ENCODE measurements at places on chromosomes 7 and 10.

GRCh38 chr7:150735596-150736358 lies 1.4 kb upstream of the GIMAP5 start:
- no peak for DNase-seq

DNA sequence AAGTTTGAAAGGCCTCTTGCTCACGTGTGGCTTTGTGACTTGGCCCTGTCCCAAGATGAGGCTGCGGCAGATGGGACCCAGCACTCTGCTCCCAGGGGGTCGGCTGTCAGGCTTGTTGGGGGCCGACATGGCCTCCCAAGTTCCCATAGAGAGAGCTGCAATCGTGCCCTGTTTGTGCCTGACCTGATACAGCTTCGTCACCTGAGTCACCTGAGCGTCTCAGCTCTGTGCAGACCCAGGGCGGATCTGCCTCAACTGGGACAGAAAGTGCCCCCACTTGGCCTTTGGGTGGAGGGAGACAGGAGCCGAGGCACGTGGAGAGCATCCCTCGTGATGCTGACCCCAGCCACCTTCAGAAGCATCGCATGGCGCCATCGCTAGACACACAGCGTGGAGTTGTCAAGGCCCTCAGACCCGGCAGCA lies 21.7 kb downstream of the PAPOLB start:
- DNase-seq, result no peak

DNA sequence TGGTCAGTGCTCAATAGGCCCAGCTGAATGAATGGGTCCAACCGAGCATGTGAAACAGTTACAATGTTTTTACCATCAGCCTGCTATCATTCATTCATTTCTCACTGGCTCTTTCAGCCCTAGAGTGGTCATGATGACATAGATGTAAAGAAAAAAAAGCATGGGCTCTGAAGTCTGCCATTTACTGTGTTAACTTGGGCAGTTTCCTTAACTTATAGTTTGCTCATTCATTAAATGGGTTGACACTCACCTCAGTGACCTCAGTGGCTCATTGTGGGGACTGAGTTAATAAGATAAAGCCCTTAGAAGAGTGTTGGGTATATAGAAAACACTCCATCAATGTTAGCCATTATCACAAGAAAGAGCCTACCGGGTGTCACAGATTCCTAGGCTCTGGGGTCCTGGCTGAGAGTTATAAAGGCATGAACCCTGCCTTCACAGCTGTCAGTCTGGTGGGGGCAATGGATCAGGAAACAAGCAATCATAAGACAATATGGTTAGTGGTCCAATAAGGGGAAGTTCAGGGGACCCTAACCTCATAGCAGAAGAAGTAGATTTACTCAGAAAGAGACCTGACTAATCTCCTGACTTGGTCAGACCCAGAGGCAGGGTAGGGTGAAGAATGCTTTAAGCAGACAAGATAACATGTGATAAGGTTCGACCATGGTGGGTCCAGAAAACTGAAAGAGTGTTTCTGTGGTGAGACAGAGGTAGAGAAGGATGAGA lies 29.7 kb upstream of the GPAM start:
- no peak for DNase-seq

DNA sequence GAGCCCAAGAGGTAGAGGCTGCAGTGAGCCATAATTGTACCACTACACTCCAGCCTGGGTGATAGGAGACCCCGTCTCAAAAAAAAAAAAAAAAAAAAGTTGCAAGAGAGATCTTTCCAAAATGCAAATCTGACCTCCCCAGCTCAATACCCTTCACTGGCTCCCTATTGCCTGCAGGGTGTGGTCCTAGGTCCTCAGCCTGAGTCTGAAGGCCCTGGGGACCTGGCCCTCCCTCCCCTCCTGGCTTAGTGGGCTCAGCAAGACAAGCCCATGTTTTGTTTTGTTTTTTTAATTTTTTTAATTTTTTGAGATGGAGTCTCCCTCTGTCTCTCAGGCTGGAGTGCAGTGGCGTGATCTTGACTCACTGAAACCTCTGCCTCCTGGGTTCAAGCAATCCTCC lies 20.6 kb downstream of the SRRM3 start:
- DNase-seq, result no peak

DNA sequence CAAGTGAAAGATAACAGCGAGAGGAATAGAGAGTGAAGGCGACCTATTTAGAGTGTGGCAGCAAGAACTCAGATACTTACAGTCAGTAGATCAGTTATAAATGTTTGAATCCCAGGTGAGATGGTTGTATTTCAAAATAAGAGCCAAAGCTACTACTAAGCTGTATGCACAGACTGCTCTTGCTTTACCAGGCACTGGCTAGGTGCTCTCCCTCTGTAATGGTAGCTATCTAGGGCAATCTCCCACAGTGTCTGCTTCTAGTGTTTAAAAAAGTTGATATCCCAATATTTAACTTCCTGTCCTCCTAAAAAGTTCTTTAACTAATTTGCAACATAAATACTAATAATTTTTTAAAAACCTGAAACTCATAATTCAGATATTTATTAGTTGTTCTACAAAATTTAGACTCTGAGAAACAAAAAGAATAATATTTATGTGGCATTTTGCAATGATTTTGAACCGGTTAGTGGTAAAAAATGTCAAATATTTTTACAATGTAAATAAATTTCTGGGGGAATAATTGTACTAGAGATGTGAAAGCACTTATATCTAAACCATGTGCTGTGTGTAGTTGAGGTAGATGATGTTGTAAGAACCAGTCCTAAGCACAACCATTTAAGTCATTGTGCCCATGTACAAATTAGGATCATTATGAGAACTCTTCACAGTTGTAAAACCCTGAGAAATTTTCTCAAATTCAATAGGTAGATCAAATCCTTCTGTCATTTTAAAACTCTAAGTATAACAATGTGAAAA lies 349.3 kb upstream of the SEMA3D start:
- no peak for DNase-seq

GRCh38 chr10:125085258-125086054 lies 74.9 kb downstream of the CTBP2 start:
- DNase-seq, result peak; percentile 51

- peak; percentile 20 for DNase-seq
Observed at GRCh38 chr7:40808378-40808942, 673.7 kb downstream of the SUGCT start.

DNA sequence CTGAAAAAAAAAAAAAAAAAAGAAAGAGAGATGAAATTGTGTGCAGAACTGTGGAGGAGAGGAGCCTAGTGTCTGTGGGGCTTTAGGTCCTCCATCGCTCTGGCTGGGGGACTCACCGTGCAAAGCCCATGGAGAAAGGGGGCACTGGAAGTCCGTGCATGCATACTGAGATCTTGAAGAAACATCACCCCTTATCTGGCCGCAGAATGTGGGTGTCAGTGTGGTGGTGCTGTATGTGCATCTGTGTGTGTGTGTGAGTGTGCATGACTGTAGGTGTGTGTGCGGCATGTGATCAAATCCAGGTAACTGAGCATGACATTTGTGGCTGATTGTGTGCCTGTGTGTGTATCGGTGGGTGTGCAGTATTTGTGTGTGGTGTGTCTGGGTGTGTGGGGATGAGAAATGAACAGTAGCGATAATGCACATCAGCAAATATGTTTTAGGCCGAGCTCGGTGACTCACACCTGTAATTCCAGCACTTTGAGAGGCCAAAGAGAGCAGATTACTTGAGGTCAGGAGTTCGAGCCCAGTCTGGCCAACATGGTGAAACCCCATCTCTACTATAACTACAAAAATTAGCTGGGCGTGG lies 8.8 kb upstream of the CLDN3 start:
- DNase-seq, result no peak

DNA sequence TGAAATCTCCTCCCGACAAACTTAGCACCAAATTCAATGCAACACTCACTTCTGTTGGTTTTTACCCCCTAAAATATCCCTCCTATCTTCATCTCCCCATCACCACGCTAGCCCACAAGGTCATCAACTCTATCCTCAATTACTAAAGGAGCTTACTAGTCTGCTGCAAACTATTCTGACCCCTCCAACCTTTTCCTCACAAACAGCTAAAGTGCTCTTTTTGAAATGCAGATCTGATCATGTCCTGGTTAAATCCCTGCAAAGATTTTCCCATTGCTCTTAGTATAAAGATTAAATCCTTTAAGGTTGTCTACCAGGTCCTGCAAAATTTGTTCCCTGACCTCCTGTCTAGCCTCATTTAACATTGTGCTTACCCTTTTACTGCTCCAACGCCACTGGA lies 8.6 kb downstream of the SGCE start:
- no peak for DNase-seq

DNA sequence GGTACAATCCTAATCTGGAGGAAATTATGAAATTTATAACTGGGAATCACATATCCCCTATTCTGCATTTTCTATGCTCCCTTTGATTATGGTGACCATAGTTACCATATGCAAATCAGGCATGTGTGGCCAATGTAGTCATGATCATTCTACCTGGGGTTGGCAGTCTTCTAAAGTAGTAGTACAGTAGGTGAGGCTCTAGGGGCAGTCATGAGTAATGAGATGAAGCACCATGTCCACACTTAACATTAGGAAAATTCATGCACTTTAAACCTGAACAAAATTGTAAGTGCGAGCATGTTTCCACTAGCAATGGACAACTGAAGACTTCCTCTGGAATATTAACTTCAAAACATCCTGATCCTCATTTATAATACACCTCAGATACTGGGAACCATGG lies 545.9 kb downstream of the SUGCT start:
- DNase-seq, result peak; percentile 41

- peak; percentile 49 for DNase-seq
Observed at GRCh38 chr10:87861566-87861952, 1.8 kb downstream of the KLLN start.

DNA sequence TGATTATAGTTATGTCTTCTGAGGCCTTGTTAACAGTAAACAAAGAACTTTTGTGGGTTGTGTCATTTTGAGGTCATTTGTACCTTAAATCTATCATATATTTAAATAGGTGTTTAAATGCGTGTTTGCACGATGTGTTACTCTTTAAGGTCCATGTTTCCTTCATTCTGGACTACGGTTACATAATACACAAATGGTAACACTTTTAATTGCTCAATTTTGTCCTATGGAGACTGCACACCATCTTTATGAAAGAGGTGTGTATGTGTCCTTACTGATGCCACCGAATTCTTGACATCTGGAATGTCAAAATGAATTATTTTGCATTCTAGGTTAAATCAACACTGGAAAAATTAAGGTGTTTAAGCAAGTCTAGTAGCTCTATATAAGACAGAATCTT lies 1.7 kb downstream of the PALS2 start:
- DNase-seq, result no peak

DNA sequence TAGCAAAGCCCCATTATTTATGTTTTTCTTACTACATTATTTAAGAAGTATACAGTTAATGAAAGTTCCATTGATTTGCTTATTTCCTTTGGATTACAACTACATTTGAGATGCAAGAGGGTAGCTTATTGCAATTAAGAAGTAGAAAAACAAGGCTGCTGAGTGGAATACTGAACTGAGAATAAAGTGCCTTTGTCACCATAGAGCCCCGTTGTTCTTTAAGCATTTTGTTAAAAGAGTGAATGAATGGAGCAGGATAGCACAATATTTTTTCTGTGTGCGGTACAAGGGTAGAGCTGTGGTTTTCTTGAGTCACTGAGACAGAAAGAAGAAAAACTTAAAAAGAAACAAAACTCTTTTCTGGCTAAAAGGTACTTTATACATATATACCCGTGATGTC lies 45.6 kb downstream of the ZNF277 start:
- DNase-seq, result no peak

DNA sequence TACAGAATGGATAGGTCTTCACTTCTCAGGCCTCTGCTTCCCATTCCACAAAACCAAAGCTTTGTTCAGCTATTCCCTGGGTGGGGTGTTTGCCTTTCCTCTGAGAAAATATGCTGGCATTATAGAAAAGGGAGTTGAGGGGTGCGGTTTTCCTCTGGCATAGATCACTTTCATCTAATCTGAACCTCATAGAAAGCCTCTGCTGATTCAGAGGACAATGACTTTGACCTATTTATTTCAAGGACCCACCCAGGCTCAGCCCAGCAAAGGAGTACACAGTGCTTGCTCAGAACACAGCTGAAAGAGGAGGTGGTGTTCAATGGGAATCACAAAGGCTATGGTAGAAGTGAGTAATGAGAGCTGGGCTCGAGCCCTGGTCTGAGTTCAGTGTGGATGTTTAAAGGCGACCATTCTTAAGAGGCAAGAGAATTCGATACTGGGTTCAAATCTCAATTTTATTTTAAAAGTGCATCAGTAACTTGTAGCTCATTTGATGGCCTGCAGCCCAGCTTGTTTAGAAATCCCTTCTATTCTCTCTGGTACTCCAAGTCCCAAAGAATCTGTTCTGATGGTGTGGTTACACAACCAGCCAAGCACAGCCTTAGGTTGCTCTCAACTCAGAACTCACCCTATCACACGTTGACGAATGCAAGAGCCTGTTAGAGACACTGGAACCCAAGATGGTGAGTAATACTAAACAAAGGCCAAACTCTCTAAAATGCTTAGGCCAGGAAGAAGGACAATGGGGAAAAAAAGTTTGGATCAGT lies 1012.8 kb downstream of the LRMDA start:
- no peak for DNase-seq

GRCh38 chr7:158397885-158398284 lies 189.7 kb downstream of the PTPRN2 start:
- no peak for DNase-seq

- DNase-seq, result no peak
Observed at GRCh38 chr7:19772306-19772705, 1.1 kb downstream of the TMEM196 start.

DNA sequence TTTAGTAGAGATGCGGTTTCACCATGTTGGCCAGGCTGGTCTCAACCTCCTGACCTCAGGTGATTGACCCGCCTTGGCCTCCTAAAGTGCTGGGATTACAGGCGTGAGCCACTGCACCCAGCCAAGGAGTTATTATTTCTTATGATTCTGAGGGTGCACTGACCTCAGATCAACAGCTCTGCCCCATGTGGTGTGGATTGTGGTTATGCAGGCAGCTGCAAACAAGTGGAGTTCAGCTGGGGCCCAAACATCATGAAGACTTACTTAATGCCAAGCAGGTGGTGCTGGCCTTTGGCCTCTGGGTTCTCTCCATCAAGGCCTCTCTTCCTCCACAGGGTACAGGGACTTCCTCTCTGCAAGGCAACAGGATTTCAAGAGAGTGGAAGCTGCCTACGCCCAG lies 45.1 kb upstream of the OPTN start:
- no peak for DNase-seq

GRCh38 chr10:80400136-80400804 lies 8.1 kb upstream of the PRXL2A start:
- DNase-seq, result no peak

DNA sequence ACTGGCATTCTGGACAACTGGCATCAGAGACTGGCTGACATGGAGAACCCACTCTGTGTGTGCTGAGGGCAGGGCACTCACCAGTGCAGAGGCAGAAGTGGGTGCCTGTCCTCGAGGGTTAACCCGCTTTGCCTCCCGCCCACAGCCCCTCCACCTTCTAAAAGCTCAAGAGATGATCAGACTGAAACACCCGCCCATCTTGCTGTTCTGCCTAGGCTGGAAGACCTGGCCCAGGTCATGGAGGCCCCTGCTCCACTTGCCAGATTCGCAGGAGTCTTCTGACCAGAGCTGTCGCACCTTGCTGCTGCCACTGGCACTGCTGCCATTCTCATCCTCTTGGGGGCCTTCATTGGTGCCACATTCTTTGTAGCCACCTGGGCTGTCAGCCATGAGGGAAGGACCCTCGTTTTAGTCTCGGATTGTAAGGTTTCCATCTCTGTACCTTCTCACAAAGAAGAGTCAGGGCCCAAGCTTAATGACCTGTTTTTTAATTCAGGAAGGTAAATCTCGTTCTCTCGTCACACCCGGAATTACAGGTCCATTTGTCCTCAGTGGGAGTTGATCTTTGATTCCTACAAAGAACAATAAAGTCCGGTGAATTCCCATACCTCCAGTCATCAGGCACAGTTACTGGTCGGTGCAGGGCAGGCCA lies 1.9 kb downstream of the CYREN start:
- DNase-seq, result no peak

- no peak for DNase-seq
Observed at GRCh38 chr10:67775279-67775678, 62.7 kb downstream of the DNAJC12 start.

Data from RCC 7860 (cell line).